ENCODE measurements at places on chromosomes 7 and 10.

DNA sequence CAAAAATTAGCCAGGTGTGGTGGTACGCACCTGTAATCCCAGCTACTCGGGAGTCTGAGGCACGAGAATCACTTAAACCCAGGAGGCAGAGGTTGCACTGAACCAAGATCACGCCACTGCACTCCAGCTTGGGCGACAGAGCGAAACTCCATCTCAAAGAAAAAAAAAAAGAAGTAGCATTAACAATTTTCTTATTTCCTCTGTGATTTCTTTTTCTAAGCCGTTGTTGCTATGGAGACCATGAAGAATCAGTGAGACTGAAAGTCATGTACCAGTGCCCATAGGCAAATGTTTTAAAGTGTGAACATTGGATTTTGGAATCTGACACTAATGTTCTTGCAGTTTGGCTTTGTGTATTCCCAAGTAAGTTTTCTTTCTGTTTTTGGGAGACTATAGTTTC lies 18.4 kb upstream of the MAP3K8 start:
- no peak for DNase-seq

- DNase-seq, result no peak
These were observed 85.1 kb downstream of the SUGCT start for GRCh38 chr7:40219917-40220316.

DNA sequence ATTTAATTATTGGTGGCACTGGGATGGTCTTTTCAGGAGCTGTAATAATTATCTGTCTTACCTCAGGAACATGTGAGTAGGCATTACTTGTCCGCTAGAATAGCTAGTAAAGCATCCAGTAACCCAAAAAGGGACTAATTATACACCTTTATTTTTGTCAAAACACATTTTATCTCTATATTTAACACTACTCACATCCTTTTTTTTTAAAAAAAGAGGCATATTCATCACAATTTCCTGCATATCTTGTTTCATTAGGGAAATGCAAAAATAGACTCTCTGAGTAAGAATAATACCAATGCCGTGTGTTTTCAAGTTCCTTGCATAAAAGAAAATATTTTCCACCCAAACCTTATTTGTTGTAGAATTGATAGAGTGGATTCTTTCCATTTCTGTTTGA lies 99.5 kb downstream of the VTI1A start:
- DNase-seq, result no peak

DNA sequence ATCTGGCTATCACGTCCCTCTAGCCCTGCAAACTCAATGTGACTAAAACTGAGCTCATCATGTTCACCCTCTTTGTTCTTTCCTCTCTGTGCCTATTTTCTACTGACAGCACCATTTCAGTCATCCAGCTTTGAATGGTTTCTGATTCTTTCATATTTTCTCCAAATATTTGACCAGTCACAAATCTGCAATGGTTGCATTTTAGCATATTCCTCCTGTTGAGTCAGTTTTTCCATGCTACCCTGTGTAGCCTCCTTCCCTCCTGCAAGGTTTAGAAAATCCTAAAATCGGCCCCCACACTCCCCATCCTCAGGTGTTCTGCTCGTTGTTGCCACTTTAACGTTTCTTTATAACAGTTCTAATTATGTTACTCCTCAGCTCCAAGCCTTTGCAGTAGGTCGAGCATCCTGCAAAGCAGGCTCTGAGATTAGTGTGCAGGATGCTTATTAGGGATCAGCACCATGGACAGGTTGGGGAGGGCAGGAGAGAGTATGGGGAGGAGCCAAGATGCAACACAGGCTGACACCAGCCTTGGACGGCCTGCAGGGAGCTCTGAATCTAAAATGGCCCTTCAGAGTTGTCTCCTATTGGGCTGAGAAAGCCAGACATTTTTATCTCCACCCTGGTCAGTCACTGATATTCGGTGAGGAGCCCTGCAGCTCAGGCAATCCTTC lies 531.0 kb upstream of the COBL start:
- no peak for DNase-seq

DNA sequence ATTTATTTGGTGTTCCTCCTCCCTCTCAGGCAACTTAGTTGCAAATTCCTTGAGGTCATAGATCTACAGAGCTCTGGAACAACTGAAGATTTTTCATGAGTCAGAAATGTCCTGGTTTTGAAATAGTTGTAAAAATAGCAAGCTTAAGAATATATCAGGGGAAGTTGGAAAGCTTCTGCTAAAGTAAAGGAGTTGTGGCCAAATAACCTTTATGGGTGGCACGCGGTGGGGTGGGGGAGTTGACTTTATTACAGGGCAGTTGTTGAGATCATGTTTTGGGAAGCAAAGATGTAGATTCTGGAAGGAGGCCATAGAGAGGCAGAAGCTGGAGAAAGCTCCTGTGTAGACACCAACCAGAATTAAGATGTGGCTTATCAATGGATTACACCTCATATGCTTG lies 326.0 kb upstream of the MTPN start:
- DNase-seq, result no peak

GRCh38 chr10:122551450-122551849 lies 9.1 kb upstream of the DMBT1 start:
- peak; percentile 16 for DNase-seq

GRCh38 chr7:16989811-16990413 lies 108.1 kb upstream of the AGR3 start:
- no peak for DNase-seq

DNA sequence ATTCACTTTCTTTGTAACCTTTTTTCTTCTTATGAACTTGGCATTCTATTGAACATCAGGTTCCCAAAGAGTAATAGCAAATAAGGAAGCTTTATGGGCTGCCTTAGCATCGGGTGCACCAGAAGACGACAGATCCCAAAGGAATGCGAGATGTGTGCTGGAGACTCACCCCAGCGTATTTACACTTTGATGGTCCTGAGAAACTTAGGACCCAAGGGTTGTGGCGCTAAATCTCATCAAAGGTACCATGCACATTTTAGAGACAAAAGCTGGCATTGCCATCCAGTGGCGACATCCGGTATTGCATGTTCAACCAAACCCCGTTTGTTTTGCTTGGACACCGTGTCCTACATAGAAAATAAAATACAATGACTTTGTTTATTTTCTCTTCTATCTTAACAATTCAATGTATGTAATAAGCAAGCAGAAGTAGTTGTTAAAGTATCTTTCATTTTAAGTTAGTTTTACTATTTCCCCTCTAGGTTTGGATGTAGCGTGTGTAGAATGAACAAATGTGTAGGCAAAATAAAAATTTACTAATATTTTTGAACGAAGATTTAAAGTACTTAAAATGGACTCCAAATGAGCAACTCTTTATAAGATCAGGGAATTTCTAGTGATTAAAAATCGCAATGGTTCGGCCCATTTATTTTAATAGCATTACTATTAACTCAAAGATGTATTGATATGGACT lies 1154.8 kb downstream of the GATA3 start:
- peak; percentile 46 for DNase-seq

GRCh38 chr10:96321822-96322221 lies 17.6 kb downstream of the DNTT start:
- DNase-seq, result no peak

DNA sequence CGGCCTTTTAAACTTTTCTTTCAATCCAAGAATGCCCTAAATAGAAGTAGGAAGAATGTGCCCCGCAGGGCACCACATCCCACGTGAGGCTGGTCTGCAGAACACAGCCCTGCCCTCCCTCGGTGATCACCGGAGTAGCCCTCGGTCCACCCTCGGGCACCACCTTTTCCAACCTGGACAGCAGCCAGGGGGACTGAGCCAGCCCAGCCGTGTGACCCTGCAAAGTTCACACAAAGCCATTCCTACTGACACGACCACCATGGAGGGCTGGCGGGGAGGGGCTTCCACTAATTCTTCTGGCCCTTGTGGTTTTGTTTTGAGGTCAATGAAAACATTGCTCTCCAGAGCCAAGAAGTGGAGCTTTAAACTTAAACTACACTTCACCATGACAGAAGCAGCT lies 132.2 kb downstream of the TCERG1L start:
- DNase-seq, result no peak

- DNase-seq, result no peak
These were observed 118.3 kb downstream of the FAM53B start for GRCh38 chr10:124625831-124626238.

- no peak for DNase-seq
These were observed 34.2 kb upstream of the IL15RA start for GRCh38 chr10:6011558-6011957.

DNA sequence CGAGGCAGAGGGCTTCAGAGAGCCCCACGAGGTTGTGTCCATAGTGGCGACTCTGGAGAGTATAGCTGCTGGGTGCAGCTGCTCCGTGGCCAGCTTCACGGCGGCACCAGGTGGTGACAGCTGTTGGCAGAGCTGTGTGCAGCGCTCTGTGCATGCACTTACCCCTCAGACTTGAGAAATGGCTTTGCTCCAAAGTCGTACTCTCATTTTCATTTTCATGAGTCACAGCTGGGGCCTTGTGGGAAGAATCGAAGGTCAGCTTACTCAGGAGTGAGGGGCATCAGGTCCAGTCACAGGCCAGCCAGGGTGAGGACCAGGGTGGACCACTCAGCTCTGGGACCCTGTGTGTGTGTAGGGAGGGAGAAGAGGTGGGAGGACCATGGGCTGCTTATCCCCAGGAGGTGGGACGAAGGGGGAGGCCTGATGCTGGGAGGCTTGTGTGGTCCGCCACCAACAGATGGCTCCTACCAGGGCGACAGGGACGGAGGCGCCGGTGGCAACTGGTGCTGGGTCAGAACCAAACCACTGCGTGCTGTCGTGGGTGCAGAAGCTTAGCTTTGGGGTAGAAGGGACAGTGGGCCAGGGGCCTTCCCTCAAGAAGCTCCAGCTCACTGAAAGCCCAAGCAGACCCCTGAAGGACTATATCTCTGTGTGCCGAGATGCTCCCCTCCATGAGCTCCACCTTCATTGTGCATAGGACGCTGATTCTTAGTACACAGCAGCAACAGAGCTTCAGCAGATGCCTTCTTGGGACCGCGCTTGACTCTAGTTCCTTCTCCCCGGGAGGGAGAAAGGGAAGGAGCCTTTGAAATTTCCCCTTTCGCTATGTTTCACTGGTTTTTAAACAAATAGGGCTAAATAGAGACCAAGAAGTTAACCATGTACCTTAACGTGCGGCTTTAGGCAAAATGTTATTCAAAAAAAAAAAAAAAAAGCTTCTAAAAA lies 225.0 kb downstream of the CELF2 start:
- DNase-seq, result no peak

DNA sequence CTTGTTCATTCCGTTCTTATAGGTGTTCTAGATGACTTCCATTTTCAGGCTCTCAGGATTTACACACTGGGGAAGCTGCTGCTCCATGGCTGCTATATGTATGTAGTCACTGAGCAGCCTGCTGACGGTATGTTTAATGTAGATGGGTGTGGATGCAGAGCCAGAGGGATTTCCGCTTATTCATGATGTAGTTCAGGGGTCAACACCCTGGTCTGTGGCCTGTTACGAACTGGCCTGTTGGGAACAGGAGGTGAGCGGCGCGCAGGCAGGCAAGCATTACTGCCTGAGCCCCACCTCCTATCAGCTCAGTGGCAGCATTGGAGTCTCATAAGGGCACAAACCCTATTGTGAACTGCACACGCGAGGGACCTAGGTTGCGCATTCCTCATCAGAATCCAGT lies 33.9 kb downstream of the DNAJB6 start:
- DNase-seq, result no peak

GRCh38 chr10:924524-924859 lies 7.0 kb downstream of the LARP4B start:
- no peak for DNase-seq

DNA sequence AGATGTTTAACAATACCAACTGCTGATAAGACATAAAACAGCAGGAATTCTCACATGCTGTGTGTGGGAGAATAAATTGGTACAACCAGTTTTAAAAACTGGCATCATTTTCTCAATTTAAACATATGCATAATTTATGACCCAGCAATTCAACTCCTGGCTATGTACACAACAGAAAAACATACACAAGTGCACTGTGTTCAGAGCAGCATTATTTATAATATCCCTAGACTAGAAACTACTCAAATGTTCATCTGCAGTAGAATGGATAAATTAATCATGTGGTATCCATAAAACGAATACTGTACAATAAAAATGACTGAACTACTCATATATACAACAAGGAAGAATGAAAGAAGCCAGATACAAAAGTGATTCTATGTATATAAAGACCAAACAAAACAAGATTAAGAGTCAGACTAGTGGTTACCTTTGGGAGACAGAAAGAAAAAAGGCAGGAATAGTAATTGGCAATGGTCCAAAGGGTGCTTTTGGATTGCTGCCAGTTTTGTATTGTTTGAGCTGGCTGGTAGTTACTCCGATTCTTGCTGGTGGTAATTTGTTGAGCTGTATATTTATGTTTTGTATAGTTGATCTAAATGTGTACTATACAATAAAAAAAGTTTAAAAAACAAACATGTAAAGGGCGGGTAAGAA lies 306.0 kb downstream of the TFEC start:
- DNase-seq, result no peak

DNA sequence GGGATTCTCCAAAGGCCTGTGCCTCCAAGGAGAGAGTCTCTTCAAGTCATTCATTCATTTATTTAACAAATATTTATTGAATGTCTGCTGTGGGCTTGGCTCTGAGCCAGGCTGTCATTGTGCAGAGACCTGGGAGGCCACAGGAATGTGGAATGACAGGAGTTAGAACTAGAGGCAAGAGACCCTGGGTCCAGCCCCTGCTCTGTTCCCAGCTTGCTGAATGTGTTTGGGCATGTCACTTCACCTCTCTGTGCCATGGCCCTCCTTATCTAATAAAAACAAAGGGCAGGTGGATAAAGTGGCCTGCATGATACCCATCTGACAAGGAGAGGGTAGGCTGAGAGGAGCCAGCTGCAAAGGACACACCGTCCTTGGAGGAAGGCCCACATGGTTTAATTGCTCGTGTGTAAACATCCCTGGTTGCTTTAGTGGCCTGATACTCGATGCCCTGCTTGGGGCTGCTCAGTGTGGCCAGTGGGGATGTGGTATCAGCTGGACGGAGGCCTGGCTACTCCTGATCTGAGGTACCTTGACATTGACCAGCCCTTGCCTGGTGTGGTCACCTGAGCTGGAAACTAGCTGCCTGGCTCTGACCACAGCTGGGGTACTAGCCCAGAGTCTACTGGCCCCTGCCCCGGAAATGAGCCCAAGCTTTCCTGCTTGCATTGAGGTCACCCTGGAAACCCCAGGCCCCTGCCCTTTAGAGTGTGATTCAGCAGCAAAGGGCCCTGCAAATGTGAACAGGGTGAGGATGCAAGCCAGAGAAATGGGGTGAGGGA lies 116.2 kb downstream of the CDH23 start:
- DNase-seq, result no peak

- no peak for DNase-seq
These were observed 11.4 kb downstream of the GIMAP6 start for GRCh38 chr7:150620617-150621371.

All from stimulated activated CD4-positive, alpha-beta T cell treated with anti-CD3 and anti-CD28 coated beads, Interleukin-15, amount 100 ng/mL, for 1 hour (primary cell).